ENCODE measurements at places on chromosomes 7 and 10.
A peak's percentile ranks its signal among the peaks of the same experiment; 100 is the strongest.

- no peak for DNase-seq
Observed at GRCh38 chr10:131048606-131049005, 262.9 kb downstream of the TCERG1L start.

GRCh38 chr7:39464350-39465054 lies 101.7 kb upstream of the YAE1 start:
- DNase-seq: no peak

GRCh38 chr7:109387530-109387929 lies 817.9 kb downstream of the DNAJB9 start:
- DNase-seq: no peak

GRCh38 chr10:2019281-2019680 lies 282.0 kb upstream of the ADARB2 start:
- DNase-seq: no peak

GRCh38 chr10:132841615-132841975 lies 55.6 kb upstream of the NKX6-2 start:
- no peak for DNase-seq

GRCh38 chr7:97479740-97480290 lies 252.1 kb upstream of the TAC1 start:
- no peak for DNase-seq

GRCh38 chr7:137882261-137882668 lies 35.5 kb upstream of the DGKI start:
- no peak for DNase-seq

DNA sequence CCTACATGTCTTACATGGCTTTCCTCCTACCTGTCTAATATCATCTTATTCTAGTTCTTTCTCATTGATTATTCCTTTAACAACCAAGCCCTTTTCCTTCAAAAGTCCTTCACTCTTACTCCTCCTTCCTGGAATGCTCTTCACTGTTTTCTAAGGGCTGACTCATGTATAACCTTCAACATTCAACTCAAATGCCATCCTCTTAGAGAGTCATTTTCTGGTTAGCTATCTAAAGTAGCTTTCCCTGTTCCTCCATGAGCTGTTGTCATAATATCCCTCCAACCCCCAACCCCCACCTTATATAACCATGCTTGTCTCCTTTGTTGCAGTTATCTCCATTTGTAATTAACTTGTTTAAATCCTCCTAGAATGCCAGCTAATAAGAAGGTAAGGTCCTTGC lies 286.8 kb downstream of the ADK start:
- DNase-seq: no peak

DNA sequence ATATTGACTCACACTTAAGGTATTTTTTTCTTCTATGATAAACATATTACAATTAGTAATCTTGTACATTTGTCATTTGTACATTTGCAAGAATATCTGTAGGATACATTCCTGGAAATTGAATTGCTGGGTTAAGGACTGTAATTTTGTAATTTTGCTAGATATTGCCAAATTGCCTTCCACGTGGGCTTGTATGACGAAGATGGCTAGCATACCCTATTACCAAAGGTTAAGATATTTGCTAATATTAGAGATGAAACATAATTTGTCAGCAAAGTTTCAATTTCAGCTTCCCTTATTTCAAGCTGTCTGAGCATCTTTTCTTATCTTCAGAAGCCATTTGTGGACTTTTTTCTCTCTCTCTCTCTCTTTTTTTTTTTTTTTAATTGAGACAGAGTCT lies 1.0 kb upstream of the LYZL2 start:
- no peak for DNase-seq

GRCh38 chr7:52842202-52842900 lies 193.1 kb upstream of the POM121L12 start:
- DNase-seq: no peak

DNA sequence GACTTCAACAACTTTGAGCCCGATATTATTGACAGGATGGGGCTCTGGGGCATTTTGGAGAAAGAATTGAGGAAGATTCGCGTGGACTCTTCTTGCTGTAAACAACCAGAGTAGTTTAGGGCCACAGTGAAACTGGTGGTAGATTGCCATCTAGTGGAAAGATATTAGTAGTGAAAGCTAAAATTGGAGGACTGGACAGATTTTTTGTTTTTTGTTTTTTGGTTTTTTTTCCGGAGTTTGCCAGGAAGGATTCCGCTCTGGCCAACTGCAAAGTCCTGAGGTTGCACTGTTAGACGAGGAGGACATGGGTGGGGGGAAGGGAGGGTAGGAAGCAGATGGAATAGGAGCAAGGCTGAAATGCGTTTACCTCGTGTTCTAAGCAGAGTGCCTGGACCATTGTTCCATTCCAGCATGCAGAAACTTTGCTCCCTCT lies 11.7 kb downstream of the NOBOX start:
- no peak for DNase-seq

DNA sequence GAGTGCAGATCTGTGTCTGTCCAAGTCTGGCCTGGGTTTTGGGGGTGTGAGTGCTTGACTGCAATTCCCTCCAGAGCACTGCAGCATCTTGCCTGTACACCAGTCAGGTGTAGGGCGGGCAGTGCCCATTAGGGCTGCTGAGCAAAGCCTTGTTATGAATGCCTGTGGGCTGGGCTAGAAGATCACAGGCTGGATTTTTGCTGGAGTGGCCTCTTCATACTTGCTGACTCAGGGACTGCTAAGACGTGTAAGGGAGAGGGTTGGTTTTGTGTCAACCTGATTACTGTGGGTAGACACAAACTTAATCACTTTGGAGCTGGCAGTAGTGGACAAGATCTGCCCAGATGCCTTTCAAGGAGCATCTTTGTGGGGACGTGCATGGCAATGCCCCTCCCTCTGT lies 29.6 kb downstream of the DMBT1 start:
- no peak for DNase-seq

GRCh38 chr7:156386097-156386496 lies 254.5 kb upstream of the RNF32 start:
- no peak for DNase-seq

- no peak for DNase-seq
Observed at GRCh38 chr10:93947055-93947454, 46.7 kb upstream of the PLCE1 start.

DNA sequence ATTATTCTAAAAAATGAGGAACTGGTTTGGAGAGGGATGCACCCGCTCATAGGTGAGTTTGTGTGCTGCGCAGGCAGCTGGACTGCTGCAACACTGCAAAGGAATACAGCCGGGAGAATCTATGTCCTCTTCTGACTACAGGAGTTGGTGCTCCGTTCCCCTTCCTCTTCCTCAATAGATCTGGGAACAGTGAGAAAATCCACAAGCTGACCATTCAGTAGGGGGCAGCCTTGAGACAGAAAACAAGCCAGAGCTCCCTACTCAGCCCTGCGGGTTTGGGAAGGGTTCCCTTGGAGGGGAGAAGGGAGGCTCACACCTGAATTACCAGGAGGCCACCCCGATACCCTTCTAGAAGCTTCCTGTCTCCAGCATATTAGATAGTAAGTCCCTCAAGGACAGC lies 87.3 kb upstream of the FOXI2 start:
- no peak for DNase-seq

DNA sequence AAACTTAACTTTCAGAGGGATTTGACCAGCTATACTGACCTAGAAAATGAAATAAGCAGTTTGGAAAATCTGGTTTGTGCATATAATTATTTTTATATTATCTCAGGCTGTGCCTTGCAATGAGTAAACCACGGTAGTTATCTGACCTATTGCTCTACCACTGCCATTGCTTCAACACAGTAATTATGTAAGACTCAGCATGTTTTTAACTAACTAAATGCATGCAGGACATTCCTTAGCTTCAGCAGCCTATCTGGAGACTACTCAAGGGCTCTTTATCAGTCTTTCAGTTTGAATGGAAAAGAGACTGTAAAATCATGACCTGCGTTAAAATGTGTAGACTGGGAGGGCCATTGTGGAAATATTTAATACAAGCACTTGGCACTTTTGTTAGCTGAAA lies 22.5 kb downstream of the CHN2 start:
- no peak for DNase-seq

GRCh38 chr10:126128581-126128980 lies 232.2 kb downstream of the FANK1 start:
- no peak for DNase-seq

- DNase-seq: no peak
Observed at GRCh38 chr7:27745064-27745583, 5.2 kb downstream of the TAX1BP1 start.

GRCh38 chr7:44505595-44505994 lies 15.1 kb upstream of the NUDCD3 start:
- DNase-seq: no peak

DNA sequence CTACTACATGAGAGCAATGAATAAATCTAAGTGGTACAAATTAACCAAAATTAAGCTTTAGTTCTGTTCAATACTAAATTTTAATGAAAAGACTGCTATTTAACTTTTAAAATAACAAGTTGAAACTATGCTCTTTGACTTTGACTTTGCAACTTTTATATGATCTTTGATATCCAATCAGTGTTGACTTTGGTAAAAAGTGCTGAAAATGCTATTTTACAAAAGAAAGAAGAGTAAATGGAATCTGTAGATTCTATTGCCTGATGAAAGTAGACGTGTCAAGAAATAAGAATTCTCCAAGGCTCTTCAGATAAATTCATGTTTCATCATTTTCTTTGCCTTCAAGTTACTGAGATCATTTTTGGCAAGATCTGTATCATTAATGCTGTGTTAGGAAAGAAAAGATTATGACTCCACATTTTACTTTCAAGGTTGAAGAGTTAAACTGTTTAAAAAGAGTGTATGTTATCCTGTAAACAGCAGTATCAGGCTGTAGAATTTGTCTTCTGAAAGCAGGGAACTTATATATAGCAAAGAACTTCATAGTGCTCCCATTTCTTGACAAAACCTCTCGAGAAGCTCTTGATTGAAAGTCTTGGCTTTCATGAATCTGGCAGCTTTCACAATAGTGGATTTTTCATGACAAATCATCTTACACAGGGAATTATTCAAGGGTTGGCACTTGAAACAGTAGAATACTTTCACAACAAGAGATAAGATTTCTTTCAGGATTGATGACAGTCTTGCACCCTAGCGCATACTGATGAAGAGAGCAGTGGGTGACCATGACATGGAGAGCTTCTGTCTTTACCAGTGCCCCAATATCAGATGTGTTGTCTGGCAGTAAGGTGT lies 72.1 kb downstream of the PTEN start:
- no peak for DNase-seq

DNA sequence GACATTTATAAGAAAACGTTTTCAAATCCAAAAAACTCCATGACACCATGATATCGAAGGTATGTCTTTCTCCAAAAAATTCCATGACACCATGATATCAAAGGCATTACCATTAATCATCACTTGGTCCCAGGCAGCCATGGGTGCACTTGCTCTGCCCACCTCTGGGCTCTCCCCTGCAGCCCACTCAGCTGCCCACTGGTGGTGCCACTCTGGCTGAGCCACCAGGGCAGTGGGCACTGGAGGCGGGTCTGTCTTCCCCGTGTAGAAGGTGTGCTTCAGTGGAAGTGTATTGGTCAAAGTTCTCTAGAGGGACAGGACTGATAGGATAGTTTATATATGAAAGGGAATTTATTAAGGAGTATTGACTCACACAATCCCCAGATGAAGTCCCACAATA lies 240.4 kb downstream of the KLF6 start:
- no peak for DNase-seq

- DNase-seq: no peak
Observed at GRCh38 chr7:102874966-102875365, 37.8 kb upstream of the LRRC17 start.

GRCh38 chr7:128033246-128033645 lies 2.0 kb upstream of the LRRC4 start:
- DNase-seq: no peak

DNA sequence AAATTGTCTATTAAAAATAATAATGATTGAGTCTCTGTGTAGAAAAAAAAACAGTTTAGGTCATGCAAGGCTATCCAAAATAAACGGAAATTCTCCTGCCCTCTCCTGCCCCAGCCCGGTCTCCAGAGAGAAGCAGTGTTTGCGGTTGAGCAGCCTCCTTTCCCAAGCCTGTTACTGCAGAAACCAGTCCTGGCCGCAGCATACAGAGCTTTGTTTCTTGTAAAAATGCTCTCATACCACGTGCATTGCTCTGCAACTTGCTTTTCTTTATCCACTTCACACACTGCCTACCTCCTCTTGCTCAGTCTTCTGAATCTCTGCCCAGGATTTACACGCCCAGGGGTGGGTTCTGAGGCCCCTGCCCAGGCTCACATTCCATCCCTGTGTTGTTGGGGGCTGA lies 34.4 kb upstream of the CUL1 start:
- DNase-seq: peak; percentile 2

- DNase-seq: no peak
Observed at GRCh38 chr10:93604146-93604545, 3.1 kb upstream of the RBP4 start.

- no peak for DNase-seq
Observed at GRCh38 chr7:7564323-7564780, 2.3 kb upstream of the MIOS start.

GRCh38 chr7:73452999-73453635 lies 19.5 kb downstream of the FZD9 start:
- no peak for DNase-seq

DNA sequence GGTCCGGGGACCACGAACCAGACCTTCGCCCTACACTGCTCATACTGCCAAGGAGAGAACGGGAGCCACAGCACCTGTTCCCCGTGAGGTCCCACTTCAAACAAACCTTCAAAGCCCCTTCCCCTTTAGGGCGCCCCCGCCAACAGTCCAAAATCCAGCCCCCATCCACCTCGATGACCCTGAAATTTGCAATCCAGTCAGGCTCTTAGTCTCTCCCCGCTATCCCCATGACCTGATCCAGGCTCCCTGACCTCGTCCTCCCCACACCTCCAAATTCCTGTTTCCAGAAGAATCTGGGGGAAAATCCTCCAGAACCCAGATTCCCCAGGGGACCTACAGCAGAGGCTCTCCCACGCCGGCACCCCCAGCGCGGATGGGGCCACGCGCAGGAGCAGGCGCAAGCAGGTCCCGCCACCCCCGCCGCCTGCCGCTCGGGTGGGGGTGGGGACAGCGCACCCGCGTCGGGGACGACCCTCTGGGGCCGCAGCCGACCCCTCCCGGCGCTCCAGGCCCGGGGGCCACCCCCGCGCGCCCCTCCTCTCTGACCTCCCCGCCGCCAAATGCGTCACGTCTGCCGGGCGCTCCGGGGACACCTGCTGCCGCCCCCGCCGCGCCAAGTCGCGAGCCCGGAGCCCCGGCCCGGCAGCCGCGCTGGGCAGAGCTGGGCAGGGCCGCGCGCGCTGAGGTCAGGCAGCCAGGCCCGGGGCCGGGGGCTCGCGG lies 753 bp downstream of the CAMK2B start:
- DNase-seq: no peak

DNA sequence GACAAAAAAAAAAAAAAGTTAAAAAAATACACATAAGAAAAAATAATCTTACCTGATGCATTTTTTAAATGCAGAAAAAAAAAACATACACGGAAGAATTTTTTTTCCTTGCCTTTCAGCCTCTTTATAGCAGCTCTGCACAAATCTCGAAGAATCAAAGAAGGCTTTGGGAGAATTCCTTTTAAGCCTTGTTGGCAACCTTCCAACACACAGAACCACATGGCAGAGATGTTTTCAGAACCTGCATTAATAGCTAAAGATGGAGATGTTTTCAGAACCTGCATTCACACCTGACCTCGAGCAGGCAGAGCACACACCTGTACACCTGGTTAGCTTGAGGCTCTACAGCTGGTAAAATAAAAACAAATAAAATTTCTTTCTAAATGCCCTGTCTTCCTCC lies 65.6 kb downstream of the DOCK4 start:
- DNase-seq: no peak
